ENCODE measurements at places on chromosomes 16 and 17.

GRCh38 chr17:50190293-50190602, 11.2 kb downstream of the COL1A1 start:
- no peak for DNase-seq

GRCh38 chr17:20094777-20095176, 85.6 kb downstream of the SPECC1 start:
- DNase-seq = no peak

- no peak for DNase-seq
Measured at GRCh38 chr16:76409706-76410105, 132.5 kb downstream of the CNTNAP4 start.

- no peak for DNase-seq
Measured at GRCh38 chr17:31835984-31836383, 23.1 kb downstream of the COPRS start.

GRCh38 chr16:66746682-66747081, 4.7 kb downstream of the DYNC1LI2 start:
- no peak for DNase-seq

DNA sequence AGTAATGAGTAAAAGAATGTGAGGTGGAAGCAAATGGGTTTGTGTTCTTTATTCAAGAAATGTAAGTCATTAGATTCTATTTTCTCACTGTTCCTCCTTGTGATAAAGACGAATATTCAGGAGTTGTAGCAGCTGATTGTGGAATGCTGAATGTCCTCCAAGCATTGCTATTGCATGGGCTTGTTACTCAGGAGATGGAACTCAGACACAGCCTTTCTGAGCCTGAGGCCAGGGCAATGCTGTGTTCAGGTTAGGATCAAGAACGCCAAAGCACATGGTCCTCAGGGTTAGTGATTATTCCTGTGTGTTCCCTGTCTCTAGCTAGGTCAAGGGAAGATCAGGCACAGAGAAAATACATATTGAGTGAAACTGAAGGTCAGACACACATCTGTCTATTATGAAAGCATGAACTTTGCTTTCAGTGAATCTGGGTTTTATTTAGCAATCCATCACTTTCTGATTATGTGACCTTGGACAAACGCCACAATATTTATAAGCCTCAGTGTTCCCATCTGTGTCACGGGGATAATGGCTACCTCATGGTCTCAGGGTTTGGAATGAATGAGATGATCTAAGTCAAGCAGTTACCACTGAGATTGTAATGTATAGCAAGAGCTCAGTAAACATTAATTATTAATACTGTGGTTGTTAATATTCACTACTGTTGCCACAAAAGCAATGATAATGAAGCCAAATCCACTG, 426.8 kb upstream of the DYNLRB2 start:
- DNase-seq = no peak

- no peak for DNase-seq
Measured at GRCh38 chr16:22053921-22054341, 38.4 kb upstream of the VWA3A start.

- DNase-seq = no peak
Measured at GRCh38 chr17:48952904-48953303, 8.3 kb upstream of the SNF8 start.

GRCh38 chr16:54779549-54779948, 151.1 kb upstream of the IRX5 start:
- DNase-seq = no peak

DNA sequence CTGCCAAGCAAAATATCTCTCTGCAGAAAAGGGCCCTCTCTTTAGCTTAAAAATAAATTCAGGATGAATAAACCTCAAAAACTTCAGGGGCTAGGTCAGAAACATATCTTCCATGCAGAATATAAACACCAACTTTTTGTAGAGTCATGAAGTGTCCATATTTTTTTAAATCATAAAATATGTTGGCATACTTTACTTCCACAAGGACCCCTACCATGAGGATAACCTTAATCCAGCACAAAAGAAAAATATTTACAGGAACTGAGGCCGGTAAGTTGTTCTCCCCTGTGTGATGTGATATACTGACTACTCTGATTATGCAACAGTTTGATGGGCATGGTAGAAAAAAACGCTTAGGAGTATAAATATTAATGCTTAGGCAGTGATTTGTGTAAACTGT, 264.8 kb upstream of the CDH11 start:
- DNase-seq = no peak

DNA sequence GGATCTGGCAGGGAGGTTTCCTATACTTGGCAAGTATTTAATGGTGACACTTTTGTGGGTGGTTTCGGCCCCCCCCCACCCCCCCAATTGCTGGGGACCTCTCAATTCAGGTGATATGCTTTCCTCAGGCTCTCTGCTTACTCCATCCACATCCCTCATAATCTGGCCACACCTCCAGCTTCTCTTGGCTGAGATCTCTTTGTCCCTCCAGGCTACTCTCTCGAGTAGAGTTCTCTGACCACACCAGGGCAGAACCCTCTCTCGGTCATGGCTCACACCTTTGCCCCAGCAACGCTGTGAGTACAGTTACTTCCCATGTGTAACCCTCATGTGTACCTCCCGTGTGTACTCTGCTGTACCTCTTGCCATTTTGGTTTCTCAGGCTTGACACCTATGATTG, 34.1 kb upstream of the SRSF1 start:
- DNase-seq = no peak

DNA sequence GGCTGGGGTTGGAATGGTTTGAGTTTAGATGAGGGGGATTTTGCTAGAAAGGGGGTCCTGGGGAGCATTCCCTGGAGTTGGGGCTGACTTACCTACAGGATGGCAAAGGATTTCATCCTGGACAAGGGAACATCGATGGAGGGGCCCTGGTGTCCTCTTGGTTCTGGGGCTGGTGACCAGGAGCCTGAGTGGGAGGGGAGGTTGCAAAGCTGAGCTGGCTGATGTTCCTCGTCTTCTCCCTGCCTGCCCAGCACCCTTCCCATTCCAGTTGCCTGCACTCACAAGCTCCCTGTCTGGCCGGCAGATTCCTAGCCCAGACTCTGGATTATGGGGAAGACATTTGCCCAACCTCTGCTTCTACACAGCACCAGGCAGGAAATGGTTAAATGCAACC, 37.2 kb downstream of the ITGAE start:
- DNase-seq = no peak

DNA sequence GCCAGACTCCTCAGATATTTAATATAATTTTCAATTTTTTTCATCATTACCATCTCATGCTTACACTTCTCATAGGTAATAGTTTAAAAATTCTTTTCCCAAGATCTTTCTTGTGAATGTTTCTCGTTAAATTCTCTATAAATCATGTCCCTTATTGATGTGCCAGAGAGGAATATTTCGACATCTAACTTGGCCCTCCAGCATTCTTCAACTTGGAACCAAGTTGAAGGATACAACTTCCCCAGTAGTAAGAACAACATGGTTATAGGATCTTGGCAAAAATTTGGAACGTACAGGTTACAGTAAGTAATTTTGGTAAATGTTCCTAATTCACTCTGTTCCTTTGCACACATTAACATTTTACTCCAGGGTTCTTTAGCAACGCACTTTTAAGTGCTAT, 731.8 kb downstream of the CDH11 start:
- no peak for DNase-seq

GRCh38 chr16:29985271-29985811, 10.1 kb downstream of the HIRIP3 start:
- no peak for DNase-seq

DNA sequence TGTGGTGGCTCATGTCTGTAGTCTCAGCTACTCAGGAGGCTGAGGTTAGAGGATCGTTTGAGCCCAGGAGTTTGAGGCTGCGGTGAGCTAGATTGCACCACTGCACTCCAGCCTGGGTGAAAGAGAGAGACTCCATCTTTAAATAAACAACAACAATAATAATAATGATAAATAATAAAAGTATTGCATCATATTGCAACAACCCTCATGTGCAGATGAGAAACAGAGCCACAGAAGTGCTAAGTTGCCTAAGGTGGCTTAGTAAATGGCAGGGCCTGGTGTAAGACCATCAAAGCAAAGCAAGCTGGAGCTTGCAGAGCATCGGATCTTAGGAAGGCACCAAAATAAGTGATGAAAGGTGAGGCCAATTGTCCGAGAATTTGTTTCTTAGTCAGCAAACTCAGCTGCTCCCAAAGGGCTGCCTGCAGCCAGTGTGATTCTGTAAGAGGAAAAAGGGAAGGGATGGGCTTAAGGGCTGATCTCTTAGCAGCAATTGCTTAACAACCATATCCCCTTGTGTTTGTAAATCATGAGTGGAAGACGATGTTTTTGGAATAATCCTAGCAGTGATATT, 45.3 kb upstream of the HS3ST3A1 start:
- DNase-seq = no peak

DNA sequence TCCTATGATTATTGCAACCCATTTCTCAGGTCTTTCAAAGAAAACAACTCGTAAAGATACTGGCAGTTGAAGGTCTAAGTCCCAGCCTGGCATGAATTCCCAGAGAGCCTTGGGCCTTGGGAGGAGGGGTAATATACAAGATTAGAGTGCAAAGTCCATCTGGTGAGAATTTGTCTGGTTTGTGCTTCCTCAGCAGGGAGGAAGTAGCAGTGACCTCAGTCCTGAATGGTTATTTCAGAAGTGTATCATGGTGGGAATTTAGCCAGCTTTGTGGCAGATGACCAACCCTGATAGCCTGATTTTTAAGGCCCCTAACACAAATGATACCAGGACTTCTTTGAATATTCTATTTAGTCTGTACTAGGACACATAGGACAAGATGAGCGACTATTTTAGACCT, 151.2 kb upstream of the TBX2 start:
- no peak for DNase-seq

GRCh38 chr17:56468840-56469239, 124.7 kb upstream of the NOG start:
- no peak for DNase-seq

GRCh38 chr17:39244600-39245570, 19.1 kb upstream of the STAC2 start:
- peak; percentile 49 for DNase-seq

DNA sequence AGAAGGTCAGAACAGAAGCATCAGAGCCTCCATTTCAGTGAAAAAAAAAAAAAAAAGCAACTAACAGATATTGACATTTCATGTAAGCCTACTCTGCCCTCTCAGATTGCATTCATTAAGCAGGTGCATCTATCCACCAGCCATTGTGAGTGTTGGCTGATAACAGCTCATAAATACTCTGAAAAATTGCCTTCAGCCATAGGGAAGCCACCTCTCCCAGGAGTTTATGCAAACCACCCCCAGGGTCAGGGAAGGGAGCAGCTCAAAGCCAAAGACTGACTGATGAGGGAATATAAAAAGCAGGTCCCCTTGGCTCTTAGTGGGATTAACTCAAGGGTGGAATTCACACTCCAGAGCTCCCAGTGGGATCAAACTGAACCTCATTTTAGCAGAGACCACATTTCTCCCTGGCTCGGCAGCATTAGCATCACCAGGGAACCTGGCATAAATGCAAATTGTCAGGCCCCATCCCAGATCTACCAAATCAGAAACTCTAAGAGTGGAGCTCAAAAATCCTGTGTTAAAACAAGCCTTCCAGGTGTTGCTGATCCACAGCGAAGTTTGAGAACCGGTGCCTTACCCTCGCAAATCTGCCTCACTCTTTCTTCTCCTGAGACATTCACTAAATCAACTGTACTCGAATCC, 14.2 kb downstream of the APOH start:
- no peak for DNase-seq

- DNase-seq = no peak
Measured at GRCh38 chr17:39134878-39135277, 16.6 kb downstream of the PLXDC1 start.

DNA sequence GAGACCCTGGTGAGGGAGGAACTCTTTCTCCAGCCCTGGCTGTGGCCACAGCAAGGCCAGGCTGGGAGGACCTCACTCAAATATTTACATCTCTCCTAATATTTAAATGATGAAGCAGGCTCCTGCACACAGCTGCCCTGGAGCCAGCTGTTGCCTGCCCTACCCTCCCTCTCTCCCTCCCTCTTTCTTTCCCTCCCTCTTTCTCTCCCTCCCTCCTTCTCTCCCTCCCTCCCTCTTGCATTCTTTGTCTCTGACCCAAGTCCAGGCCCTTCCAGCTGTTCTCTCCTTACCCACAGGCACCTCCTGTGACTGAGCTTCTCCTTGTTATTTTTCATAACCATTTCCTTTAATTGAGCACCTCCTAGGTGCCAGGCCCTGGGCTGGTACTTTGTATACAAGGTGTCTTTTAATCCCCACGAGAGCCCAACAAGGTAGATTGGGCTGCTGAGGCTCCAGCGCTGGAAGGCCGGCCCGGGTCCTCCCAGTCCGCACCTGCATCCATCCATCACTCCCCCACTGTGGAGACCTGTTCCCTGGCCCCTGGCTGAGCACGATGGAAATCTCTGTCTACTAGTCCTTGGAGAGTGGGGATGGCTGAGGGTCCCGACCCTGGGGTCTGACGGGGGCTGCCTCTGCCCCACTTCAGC, 242.3 kb downstream of the SEC14L1 start:
- no peak for DNase-seq

DNA sequence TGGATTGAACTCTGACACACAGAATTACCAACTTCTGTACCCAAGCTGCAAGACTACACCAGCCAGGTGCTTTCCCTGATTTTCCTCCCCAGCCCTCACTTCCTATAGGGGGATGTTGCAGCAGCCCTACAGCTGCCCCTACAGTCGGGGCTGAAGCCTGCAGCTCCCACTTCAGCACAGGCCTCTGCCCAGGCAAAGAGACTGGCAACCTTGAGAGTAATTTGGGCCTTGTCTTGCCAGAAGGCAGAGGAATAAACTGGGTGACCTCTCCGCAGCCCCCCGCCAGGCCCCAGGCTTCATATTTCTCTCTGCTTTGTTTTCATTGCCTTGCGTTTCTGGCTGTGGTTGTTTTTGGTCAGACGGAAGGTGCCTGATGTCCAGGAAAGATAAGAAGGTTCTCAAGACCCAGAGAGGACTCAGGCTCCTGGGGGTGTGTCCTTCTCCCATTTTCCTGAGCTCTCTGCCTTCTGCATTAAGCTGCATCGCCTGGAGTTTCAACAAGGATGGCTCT, 32.0 kb downstream of the SLC6A4 start:
- no peak for DNase-seq

DNA sequence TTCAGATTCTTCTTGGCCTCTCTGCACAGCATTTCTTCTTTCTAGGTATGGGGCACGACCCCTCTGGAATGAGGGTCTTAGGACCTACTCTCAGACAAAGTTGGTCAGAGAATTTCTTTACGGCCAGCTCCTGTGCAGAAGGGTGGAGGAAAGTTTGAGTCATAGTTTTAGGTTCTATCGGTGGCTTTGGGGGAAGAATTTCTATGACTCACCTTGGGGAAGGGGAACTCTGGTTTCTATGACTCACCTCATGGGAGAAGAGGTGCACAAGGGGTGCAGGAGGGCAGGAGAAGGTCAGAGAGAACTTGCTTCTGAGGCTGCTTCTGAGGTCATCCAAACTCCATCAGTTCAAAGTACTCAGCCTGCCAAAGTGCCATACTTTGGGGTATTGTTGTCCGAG, 2.5 kb upstream of the ABCC12 start:
- DNase-seq = no peak

DNA sequence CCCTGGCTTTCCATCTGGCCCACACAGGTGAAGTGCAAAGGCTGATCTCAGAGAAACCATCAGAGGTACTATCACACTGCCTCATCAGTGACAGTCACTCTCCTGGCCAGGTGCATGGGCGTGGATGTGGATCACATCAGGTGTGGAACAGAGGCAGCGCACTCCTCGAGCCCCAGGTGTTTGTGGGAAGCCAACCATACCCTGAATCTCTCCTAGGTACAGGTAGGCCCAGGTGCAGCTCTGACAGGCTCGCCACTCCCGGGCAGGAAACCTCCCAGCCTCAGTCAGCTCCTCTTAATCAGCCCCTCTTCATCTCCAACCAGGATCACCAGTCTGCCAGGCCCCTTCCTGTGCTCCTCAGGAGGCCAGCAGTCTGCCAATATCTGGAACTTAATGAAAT, 31.7 kb downstream of the TLE7 start:
- no peak for DNase-seq

- DNase-seq = no peak
Measured at GRCh38 chr16:74871608-74872007, 97.0 kb upstream of the FA2H start.
